Bronchial epithelial cell (primary cell): ENCODE measurements at places on chromosomes 5 and 9. TPM values are rescaled to one million over a fixed set of nuclear protein-coding genes. Genes with fewer than 3 reads are reported as not detected.

GRCh38 chr9:20511686-20512085 lies 110.6 kb downstream of the MLLT3 start:
- no peak for DNase-seq

GRCh38 chr5:133932441-133933168 lies 35.8 kb downstream of the C5orf15 start:
- DNase-seq = no peak

DNA sequence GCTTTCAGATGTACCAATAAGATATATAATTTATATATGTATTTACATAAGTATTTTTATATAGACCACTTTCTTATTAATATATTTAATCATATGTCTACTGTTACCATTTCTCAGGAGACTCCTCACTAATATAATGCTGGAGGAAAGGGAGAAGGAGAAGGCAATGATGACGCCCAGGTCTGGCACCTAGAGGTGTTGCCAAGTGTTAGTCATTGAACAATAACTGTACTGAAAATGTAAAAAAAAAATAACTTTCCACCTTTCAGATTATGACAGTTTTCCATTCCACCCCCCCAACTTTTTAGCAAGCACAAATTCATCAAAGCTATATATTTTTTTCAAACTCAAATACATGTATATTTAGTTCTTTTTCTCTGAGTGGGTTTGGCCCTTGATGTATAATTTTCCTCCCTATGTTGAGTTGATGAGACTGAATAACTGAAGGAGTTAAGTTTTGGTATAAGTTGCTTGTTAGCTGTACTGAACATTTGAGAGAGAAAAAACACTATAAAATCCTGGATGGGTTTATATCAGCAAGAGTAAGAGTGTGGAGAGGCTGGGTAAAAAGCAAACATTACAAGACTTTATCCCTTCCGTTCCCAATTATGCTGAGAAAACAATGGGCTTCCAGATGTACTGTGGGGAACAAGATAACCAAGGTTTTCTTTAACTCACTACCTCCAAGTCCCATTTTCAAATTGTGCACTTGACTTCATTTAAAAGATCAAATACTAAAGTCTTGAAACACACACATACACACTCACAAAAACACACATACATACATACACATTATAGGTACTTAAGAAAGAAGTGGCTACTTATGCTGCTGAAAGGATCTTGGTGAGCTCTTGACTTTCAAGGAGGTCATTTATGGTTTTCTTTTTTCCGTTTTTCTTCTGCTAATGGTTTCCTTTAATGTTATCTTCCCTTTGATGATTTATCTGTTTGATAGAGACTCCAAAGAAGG lies 142.8 kb upstream of the IFNE start:
- no peak for DNase-seq

- DNase-seq = no peak
Observed at GRCh38 chr9:108033976-108034964, 544.7 kb upstream of the KLF4 start.

GRCh38 chr9:70581955-70582350 lies 167.5 kb upstream of the KLF9 start:
- no peak for DNase-seq

The ADAMTS2 gene
- total RNA-seq = under 0.01 and 0.26 TPM in 2 replicates

The GABRB2 gene
- not detected in 2 replicates for total RNA-seq

The PCDHA6 gene
- 0.13 TPM in 1 of 2 replicates, not detected in the other for total RNA-seq

DNA sequence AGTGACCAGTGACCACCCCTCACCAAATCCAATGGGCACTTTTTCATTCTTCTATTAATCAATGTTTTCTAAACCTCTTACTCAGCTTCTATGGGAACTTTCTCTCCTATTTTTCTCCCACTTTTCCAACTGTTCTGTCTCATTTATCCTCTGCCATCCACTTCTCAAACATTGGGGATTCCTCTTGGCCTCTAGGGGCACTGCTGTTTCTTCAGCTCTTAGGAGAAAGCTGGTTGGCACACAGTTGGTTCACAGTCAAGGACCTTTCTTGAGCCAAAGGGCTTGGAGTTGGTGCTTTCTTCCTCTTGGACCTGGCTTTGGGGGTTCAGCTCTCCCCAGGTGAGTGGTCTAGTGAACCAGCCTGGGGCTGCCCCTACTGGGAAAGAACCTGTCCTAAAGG lies 112.2 kb upstream of the LHFPL2 start:
- DNase-seq = no peak

GRCh38 chr5:153135411-153135810 lies 355.1 kb upstream of the GRIA1 start:
- peak; percentile 34 for DNase-seq

The SLC6A7 gene
- total RNA-seq = not detected in 2 replicates

The IRX2 gene
- total RNA-seq = 11.3 and 14.0 TPM in 2 replicates

- peak; percentile 26 for DNase-seq
Observed at GRCh38 chr5:153153086-153153485, 337.4 kb upstream of the GRIA1 start.

DNA sequence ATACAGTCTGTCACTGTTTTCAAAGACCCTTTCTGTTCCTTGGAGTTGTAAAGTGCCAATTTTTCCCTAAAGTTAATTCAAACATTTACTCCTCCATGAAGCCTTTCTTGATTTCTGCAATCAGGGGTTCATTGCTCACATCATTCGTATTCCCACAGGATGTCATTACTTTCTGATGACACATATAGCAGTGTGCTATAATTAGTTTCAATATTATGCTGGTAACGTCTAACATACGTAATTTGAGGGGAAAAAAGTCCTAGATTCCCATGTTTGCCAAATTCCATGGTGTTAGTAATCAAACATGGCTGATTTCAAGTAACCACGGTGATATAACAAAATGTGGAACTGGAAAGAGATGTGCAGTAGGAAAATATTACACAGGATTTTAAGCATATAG lies 468.2 kb upstream of the MEF2C start:
- DNase-seq = peak; percentile 21

DNA sequence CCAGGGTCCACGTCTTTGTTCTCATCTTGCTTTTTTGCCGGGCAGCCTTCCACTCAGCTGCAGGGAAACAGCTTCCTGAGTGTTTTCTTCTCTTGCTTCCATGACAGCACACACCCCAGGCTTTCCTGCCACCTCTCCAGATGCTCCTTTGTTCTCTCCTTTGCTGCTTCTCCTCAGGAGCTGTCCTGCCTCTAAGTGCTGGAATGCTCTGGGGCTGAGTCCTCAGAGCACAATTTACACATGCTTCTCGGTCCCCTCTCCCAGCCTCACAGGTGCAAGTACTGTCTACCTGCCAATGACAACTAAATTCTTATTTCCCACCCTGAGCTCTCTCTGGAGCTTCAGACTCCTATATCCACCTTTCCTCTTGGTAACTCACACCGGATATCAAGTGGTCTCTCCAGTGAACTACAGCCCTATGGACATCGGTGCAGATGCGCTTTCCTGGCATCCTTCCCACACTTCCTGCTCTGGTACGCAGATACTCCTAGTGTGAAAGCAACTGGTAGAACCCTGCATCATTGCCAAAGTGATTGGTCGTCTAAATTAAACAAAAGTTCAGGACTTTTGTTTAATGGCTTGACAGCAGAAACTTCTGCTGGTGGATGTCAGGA lies 13.4 kb upstream of the ACSL6 start:
- no peak for DNase-seq

The FBXO38 gene
- 32.9 and 41.0 TPM in 2 replicates for total RNA-seq
